Nephron progenitor cell (in vitro differentiated cells): ENCODE measurements at places on chromosomes 2 and 18.
A peak's percentile ranks its signal among the peaks of the same experiment; 100 is the strongest.

- H3K4me1 ChIP-seq, result peaks cover 10% of the 10 kb centered on the region
- H3K27me3 ChIP-seq, result peaks cover 6% of the 10 kb centered on the region
- no peak overlapping the region for H3K4me3 ChIP-seq
- DNase-seq, result no peak
- no peaks in the 10 kb centered on the region for H3K36me3 ChIP-seq
Observed at GRCh38 chr2:37881397-37881796, 43.7 kb upstream of the RMDN2 start.

DNA sequence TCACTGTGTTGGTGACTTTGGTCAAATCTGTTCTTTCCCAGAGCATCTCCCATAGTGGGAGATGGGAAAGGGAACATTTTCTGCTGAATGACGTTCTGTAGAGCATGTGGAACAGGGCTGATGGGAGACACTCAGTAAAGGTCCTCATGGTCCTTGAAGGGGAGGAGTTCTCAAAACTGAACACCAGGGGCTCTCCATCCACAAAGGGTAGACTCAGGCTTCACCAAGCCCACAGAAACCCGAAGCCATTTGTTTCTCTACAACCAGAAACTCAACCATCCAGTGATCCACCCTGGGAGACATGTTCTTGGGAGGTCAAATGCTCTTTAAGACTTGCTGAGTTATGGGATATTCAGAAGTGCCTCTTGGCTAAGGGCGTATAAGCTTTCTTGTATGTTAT is 131.8 kb downstream of the ACOXL start:
- H3K27me3 ChIP-seq, result peaks cover 17% of the 10 kb centered on the region
- H3K27ac ChIP-seq, result no peak overlapping the region
- no peak for DNase-seq
- H3K36me3 ChIP-seq, result no peaks in the 10 kb centered on the region

GRCh38 chr18:48889115-48889941 is 61.4 kb downstream of the SMAD7 start:
- peaks cover 7% of the 10 kb centered on the region for H3K27me3 ChIP-seq
- peaks cover 90% of the 10 kb centered on the region for H3K4me1 ChIP-seq
- no peak overlapping the region for H3K27ac ChIP-seq
- no peaks in the 10 kb centered on the region for H3K36me3 ChIP-seq
- DNase-seq, result peak; percentile 86

DNA sequence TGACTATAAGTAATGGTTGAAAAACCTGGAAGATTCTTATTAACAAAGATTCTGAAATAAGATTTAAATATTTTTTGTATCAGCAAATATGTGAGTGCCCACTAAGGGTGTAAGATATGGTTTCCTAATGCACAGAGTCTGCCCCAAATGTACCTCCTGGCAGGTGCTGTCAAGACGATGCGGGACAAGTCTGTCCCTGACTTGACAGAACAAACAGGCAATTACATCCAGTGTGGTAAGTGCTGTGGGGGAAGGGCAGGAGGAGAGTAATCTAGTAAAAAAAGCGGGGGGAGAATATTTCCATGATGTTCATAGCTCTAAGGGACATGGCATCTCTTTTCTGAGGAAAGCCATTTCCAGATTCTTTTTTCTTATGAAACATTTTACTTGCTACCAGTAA is 127.5 kb downstream of the COL4A4 start:
- no peaks in the 10 kb centered on the region for H3K27me3 ChIP-seq
- H3K27ac ChIP-seq, result peak overlapping the region; percentile 64
- no peak for DNase-seq
- no peaks in the 10 kb centered on the region for H3K36me3 ChIP-seq
- H3K4me3 ChIP-seq, result no peak overlapping the region

DNA sequence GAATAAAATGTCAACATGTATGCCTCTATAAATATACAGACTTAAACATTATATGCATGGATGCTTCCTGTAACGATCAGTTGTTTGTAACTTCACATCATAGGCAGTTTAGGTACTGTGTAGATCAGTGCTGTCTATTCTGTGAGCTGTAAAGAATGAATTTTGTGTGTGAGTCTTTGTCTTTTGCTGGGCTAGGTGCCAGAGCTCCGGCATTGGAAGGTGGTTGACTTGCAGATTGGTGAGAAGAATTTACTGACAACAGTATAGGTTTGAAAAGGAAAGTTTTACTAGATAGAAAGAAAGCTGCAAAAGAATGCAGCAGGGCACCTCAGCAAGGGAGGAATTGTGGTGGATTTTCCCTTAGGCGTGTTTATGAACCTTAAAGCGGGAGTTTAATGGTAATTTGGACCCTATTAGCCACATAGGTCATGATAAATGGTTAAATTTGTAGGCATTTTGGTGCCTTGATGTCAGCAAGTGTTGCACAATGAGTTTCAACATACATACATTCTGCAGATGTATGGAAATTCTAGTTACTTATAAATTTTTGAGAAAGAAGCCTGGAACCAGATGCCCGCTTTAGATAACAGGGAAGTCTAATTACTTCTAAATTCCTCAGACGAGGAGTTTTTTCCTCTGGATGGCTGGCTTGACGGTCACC is 6.7 kb upstream of the QPCT start:
- H3K36me3 ChIP-seq, result no peaks in the 10 kb centered on the region
- H3K4me1 ChIP-seq, result peaks cover 24% of the 10 kb centered on the region
- no peak for DNase-seq
- peaks cover 3% of the 10 kb centered on the region for H3K27me3 ChIP-seq
- no peak overlapping the region for H3K27ac ChIP-seq
- no peak overlapping the region for H3K4me3 ChIP-seq

- no peaks in the 10 kb centered on the region for H3K27me3 ChIP-seq
- H3K27ac ChIP-seq, result no peak overlapping the region
- H3K36me3 ChIP-seq, result peaks cover 68% of the 10 kb centered on the region
Observed at GRCh38 chr2:161170958-161171932, 11.0 kb downstream of the TANK start.

- no peak overlapping the region for H3K4me3 ChIP-seq
- no peaks in the 10 kb centered on the region for H3K4me1 ChIP-seq
- H3K36me3 ChIP-seq, result no peaks in the 10 kb centered on the region
- H3K27me3 ChIP-seq, result no peaks in the 10 kb centered on the region
- no peak for DNase-seq
Observed at GRCh38 chr2:142742371-142743214, 134.9 kb upstream of the KYNU start.

DNA sequence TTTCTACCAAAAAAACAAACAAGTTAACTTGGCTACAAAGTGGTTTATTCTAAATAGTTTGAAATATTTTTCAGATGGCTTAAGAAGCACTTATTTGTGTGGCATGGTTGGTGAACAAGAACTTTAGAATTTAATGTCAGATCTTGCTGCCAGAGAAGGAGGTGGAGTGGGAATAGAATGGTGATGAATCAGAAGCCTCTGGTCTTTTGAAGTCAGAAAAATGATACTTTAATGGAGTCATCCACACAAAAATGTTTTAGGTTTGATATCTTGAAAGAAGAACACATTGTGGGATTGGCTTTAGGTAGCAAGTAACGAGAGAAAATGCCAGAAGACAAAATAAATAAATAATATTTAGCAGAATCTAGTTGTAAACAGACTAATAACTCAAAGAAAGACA is 243.1 kb upstream of the FANCL start:
- H3K4me3 ChIP-seq, result no peak overlapping the region
- DNase-seq, result no peak
- peaks cover 3% of the 10 kb centered on the region for H3K27me3 ChIP-seq
- no peaks in the 10 kb centered on the region for H3K4me1 ChIP-seq

DNA sequence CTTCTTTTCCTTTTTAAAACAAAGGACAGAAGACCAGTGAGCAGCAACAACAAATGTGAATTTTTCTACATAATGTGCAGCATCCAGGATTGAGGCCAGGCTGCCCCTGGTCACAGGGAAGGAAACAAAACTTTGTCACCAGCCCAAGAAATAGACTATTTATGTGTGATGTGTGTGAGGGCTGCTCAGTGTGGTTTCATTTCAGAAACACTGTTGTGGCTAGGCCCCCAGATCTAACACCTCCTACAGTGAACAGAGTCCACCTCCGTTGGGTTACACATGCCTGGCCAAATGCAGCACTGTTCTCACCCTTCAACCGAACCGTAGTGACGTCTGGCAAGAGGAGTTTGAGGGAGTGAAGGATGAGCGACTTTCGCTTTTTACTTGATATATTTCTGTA is 146.3 kb upstream of the RIOK3 start:
- H3K36me3 ChIP-seq, result peaks cover 7% of the 10 kb centered on the region
- H3K4me3 ChIP-seq, result no peak overlapping the region

- peaks cover 91% of the 10 kb centered on the region for H3K27me3 ChIP-seq
- peaks cover 8% of the 10 kb centered on the region for H3K4me1 ChIP-seq
- no peak overlapping the region for H3K27ac ChIP-seq
- H3K36me3 ChIP-seq, result no peaks in the 10 kb centered on the region
Observed at GRCh38 chr2:70962211-70962884, 16.1 kb upstream of the ANKRD53 start.

GRCh38 chr2:26674771-26675170 is 17.8 kb upstream of the KCNK3 start:
- peak overlapping the region; percentile 83 for H3K27ac ChIP-seq
- no peak overlapping the region for H3K4me3 ChIP-seq
- H3K27me3 ChIP-seq, result peaks cover 23% of the 10 kb centered on the region
- no peaks in the 10 kb centered on the region for H3K36me3 ChIP-seq

DNA sequence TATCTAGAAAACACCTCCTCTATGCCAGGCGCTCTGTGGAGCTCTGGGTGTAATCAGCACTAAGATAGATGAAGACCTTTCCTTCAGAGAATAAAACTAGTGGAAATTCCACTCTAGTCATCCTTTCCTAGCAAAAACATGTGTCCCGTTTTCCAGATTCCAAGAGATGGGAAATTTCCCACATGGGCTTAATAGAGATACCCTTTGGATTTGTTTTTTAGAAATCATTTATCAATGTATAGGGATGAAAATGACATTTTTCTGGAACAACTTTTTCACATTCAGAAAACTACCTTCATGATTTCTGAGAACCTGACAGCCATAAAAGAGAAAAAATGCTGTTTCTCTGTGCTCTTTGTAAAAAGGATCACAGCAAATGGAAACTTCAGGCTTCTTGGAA is 152.1 kb downstream of the NCKAP5 start:
- no peak for DNase-seq
- no peaks in the 10 kb centered on the region for H3K36me3 ChIP-seq
- peaks cover 27% of the 10 kb centered on the region for H3K4me1 ChIP-seq
- H3K27ac ChIP-seq, result no peak overlapping the region
- H3K4me3 ChIP-seq, result no peak overlapping the region

DNA sequence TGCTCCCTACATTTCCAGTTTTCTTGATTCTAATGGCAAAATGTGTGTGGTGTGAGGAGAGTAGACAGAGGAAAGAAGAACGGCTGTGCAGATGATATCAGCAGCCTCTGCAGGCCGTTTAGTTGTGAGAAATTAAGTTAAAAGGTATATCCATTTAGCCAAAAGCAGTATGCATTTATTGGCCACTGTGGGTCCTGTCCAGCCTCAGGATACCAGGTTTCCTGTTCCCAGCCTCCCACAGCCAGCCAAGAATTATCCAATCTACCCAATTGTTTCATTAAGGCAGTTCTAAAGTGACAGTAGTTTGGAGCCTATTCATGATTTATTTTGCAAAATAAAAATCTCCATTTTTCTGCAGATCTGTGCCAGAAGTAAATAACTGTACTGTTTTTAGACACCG is 107.5 kb downstream of the TMEM18 start:
- no peak overlapping the region for H3K27ac ChIP-seq
- no peak for DNase-seq
- no peak overlapping the region for H3K4me3 ChIP-seq
- H3K36me3 ChIP-seq, result no peaks in the 10 kb centered on the region
- H3K4me1 ChIP-seq, result peaks cover 23% of the 10 kb centered on the region

- H3K27me3 ChIP-seq, result peaks cover 6% of the 10 kb centered on the region
- H3K4me3 ChIP-seq, result no peak overlapping the region
- DNase-seq, result no peak
- no peaks in the 10 kb centered on the region for H3K4me1 ChIP-seq
- no peak overlapping the region for H3K27ac ChIP-seq
- peaks cover 49% of the 10 kb centered on the region for H3K36me3 ChIP-seq
Observed at GRCh38 chr2:73961823-73962615, 22.7 kb upstream of the TET3 start.

GRCh38 chr2:209368914-209369313 is 54.9 kb upstream of the MAP2 start:
- H3K4me3 ChIP-seq, result no peak overlapping the region
- no peaks in the 10 kb centered on the region for H3K4me1 ChIP-seq
- no peak for DNase-seq
- peaks cover 3% of the 10 kb centered on the region for H3K27me3 ChIP-seq

GRCh38 chr2:38438883-38439612 is 62.0 kb upstream of the ATL2 start:
- peaks cover 72% of the 10 kb centered on the region for H3K27me3 ChIP-seq
- DNase-seq, result no peak
- H3K27ac ChIP-seq, result no peak overlapping the region
- no peaks in the 10 kb centered on the region for H3K36me3 ChIP-seq
